ENCODE measurements at places on chromosomes 5 and 9.

DNA sequence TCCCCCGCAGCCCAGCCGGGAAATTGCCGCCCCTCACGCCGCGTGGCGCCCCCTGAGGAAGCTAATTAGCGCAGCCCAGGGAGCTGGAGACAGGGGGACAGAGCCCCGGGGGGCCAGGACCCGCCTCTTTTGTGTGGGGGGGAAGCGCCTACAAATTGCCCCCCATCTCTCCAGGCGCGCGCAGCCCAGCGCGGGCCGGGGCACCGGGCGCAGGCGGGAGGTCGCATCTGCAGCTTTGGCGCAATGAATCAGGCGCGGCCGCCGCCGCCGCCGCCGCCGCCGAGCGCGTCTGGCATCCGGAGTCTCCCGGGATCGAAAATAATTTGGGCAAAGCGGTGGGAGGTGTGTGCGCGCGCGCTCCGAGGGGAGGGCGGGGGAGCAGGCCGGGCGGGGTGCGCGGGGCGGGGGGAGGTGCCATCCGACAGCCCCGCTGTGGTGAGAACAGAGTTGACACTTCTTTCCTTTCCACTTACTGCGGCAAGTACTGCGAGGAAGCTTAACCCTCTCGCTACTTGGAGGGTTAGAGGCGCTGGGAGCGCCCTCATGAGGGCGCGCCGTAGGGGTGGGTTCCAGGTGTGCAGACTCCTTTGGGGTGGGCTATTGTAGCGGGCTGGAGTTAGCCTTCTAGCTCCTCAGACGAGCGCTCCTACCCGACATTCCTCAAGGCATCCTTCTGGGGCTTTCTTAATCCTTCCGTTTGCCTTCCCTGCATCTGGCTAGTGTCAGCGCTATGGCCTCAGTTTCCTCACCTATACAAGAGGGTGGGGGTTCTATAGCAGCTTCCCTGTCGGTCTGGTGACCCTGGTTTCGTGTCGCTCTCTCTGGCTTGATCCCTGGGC, 63.1 kb downstream of the CXXC5 start:
- no peak for DNase-seq

GRCh38 chr5:176532795-176533194, 4.4 kb downstream of the RNF44 start:
- no peak for DNase-seq

- no peak for DNase-seq
Observed at GRCh38 chr9:17905366-17905765, 326.5 kb downstream of the SH3GL2 start.

DNA sequence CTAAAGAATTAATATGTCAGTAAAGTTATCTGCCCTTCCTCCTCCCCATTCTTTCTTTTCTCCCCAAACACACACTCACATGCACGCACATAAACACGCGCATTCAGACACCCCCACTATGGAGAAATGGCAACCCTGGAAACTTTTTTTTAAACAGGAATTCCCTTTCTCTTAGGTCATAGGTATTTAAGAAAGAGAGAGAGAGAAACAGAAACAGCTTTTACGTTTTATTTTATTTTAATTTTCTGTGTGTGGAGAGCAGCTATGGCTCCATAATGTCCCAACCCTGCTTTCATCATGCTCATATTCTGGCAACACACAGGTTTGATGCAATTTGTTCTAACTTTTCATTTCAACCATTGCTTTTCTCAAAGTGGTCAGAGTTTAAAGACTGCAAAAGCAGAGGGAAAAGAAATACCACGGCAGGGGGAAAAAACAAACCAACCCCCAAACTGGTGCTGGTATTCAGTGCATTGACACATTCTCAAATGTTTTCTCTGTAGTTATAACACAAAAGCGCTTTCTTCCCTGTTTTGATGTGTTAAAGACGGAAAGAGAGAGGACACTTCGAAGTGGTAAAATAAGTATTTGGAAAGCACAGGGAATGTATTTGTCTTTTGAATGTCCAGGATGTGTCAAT, 126.0 kb upstream of the TMEM161B start:
- DNase-seq = no peak

GRCh38 chr9:129879991-129880653, 44.9 kb downstream of the USP20 start:
- no peak for DNase-seq

- no peak for DNase-seq
Observed at GRCh38 chr9:93260263-93261066, 76.5 kb downstream of the WNK2 start.

DNA sequence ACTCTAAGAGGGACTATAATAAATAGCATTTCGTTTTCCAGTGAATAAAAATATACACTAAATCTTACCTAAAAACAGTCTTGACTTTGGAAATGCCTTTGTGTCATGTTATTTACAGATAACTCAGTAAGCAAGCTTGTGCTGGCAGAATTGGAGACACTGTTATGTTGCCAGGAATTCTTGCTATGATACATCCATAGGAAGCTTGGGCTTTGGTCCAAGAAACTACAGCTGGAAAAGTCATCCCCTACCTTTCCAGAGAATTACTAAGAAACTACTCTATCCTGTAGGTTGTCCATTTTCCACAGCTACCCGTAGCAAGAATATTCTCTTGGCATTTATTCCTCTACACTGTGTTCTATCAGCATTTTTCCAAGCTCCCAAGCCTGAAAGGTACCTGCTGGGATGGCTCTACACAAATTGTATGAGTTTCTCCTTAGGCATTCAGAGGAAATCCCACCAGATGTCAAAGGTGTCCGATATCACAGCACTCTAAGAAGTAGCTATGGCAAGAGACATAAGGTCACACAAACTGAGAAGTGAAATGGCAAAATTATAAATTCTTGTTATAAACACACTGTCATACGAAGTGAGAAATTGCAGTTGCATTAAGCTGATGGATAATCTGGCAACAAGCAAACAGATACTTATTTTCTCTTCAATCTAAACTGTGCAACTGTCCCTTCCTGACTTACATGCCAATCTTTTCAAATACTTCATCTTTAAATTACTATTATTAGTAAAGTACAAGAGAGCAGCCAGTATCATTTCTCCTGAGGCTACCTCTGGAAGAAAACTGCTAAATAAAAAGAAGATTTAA, 68.5 kb downstream of the MCTP1 start:
- DNase-seq = no peak

GRCh38 chr9:95129476-95130291, 187.8 kb downstream of the FANCC start:
- no peak for DNase-seq

- no peak for DNase-seq
Observed at GRCh38 chr5:138616508-138616907, 41.3 kb upstream of the HSPA9 start.

DNA sequence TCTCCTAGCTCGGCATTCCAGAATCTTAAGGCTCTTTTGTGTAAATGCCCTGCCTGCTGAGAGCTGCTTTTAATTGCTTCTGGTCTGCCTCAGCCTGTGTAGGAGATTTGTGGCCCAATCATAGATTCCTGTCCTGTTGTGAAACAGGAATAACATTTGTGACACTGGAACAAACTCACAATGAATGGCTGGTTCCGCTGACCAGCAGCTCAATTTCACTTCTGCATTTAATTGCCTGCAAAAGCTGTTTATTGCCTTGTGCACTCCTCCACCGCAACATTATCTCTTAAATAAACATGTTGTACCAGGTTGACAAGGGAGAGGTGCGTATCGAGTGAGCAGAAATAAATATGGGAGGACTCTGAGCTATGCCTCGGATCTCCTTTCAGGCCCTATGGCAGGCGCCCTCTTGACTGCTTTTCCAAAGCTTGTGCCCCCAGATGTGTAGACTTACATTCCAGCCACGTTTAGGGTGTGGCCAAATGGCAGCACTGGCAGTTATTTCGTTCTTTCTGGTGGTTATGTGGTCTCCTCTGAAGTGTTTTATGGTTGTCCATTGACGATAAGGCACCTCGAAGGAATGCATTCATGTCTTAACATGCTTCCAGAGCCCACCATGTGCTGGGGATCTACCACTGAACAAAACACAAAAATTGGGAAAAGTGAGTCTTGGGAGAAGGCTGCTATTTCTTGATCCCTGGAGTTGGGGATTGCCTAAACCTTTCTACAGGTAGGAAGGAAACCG, 58.1 kb downstream of the DMRT1 start:
- no peak for DNase-seq

DNA sequence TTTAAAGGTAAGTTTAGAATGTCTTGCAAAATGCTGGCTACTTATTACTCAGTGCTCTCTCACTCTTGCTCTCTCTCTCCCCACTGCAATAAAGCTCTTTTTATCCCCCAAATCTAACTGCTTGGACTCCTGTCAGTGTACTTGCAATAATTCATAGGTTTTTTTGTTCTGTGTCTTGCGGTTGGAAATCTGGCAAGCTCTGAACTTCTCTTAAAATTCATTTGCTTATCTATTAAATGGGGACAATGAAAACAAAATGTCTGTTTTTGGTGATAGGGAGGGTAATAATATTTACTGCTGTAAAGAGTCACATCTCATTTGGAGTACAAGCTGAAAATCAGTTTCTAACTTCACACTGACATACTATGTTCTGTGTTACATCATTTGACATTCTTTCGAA, 18.7 kb upstream of the OR13D1 start:
- DNase-seq = no peak

- DNase-seq = no peak
Observed at GRCh38 chr5:176731506-176732160, 78.7 kb upstream of the UNC5A start.

DNA sequence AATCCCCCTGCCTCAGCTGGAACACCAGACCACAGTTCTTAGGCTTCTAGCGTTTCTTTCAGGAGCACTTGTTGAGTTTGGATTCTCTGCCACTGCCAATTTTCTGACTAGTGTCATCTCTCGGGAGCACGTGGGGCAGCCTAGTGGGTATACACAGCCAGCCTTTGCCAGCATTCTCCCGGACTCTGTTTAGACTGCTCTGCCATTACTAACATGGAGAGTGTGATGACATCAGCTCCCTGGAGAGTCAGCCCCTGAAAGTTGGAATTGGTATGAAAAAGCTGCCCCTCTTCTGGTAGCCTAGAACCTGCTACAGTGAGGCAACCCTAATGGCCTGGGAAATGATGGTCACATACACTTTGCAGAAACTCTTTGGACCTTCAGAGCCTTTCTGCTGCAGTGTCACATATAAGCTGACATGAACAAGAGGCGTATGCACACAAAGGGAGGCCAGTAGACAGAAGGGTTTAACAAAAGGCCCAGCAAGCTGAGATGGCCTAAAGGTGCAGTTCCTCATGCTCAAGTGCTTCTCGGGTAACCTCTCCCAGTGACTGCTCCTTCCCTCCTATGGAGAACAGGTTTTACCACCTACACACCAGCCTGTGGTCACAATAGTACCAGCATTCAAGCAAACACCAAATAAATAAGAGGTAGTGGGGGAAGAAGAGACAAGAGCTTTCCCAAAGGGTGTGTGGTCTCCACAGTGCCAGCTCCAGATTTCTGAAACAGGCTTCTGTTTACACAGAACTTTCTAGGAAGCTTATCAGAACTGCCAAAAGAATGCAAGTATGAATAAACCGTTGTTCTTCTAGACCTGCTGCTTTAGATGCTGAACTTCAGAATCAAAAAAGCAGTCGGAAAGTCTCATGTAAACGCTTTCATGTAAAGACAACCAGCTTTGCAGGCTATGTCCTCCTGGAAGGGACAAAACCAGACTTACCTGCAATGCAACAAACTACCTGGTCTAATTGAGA, 16.5 kb downstream of the SPACA9 start:
- DNase-seq = no peak

GRCh38 chr9:78221425-78221824, 14.4 kb upstream of the CEP78 start:
- DNase-seq = no peak

DNA sequence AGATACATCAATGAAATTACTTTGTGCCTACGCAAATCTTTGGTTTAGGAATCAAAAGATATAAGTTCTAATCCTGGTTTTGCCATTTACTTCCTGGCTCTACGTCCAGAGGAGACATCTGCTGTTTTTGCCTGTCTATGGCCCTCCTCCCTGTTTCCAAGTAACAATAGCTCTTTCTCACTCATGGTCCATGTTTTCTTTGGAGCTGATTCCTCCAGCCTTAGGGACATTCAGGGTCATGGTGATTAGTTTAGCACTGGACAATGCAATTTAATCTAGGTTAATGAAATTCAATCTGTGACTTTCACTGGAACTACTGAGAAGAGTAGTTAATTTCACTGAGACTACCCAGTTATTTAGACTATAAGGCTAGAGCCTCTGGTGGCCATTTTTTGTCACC, 170.6 kb downstream of the SEMA6A start:
- no peak for DNase-seq

GRCh38 chr9:6811436-6811835, 53.7 kb downstream of the KDM4C start:
- DNase-seq = no peak

DNA sequence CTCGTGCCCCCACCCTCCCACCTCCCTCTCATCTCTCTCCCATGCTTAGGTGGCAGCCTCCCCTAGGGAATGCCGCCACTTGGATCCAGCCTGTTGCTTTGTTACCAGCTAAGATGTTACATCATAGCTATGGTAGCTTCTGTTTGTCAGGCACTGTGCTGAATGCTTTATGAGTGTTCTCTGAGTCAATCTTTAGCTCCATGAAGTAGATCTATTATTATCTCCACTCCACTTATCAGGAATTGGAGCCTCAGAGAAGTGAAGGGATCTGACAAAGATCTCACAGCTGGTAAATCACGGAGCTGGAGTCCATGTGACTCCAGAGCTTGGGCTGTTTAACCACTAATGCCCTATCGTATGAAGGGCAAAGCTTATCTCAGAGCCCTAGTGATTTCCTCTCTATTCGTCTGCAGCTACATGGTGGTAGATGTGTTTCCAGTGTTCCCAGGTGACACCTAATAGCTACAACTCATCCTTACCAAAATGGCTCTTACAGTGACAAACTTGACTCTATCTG, 54.1 kb downstream of the GARNL3 start:
- DNase-seq = no peak

GRCh38 chr9:88661759-88662158, 126.8 kb downstream of the NXNL2 start:
- DNase-seq = no peak

DNA sequence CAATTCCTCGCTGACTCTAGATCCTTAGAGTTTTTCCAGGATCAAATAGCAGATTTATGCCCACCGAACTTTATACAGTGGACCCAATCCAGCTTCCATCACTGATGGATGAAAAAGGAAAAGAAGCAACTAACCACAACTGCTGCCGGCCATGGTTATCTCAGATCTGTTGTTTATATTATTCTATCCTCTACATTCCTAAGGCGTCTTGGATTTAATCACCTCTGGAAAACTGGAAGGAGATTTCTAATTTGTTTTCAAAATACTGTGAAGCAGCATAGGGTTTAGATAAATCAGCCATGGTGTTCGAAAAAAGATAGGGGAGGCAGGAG, 663 bp upstream of the ZNF366 start:
- no peak for DNase-seq

DNA sequence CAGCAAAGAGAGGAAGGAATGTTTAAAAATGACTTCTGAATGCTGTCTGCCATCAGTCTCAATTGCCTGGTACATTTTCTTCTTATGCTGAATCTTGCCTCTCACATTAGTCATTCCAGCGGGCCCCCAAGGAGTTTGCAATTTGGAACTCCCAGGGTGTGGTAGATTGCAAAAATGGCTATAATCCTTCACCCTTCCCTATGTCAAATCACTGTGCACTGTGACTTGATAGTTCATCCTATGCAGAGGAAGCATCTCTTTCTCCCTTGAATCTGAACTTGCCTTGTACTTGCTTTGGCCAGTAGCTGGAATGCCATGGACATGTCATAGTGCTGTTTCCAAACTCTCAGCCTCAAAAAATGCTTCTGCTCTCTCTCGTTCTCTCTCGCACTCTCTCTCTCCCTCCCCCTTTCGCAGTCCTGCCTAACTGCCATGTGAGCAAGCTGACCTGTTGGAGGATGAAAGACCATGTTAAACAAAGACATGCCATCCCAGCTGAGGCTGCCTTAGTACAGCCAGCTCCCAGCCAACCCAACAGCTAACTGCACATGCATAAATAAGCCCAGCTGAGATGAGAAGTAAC, 284.0 kb upstream of the TLE4 start:
- DNase-seq = no peak

- no peak for DNase-seq
Observed at GRCh38 chr5:116543501-116543900, 31.1 kb downstream of the SEMA6A start.

Measured in omental fat pad (tissue), 4 donors.